ENCODE measurements at places on chromosomes 12 and 14. TPM values are rescaled to one million over a fixed set of nuclear protein-coding genes. Genes with fewer than 3 reads are reported as not detected.

PLEKHD1 gene
- 0.06 TPM for polyA plus RNA-seq

IRF9 gene
- 60.9 TPM for polyA plus RNA-seq

STAB2 gene
- polyA plus RNA-seq = 3.4 TPM

CACNA2D4 gene
- 0.82 TPM for polyA plus RNA-seq

NPAS3 gene
- polyA plus RNA-seq = not detected

All from liver (tissue), 10 donors.